ENCODE measurements at places on chromosomes 3 and 15.

GRCh38 chr3:174737966-174738365 lies 121.2 kb upstream of the NAALADL2 start:
- DNase-seq: no peak

DNA sequence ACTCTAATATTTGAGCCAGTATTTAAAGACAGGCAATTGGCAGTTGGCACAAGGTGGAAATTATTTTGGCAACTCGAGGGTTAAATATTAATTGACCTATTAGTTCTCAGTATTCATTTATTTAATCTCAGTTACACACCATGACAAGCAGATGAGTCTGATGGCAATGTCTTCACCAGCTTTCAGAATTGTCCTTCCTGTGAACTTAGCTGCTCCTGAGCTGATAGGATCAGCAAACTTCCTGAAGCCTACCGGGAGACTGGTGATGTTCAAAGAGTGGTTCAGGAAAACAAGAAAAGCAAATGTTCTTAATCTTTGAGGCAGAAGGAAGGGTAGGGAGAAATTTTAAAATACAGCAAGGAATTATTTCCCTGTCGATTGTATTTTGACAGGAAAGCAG lies 522.2 kb downstream of the SOX2 start:
- no peak for DNase-seq

GRCh38 chr15:35455201-35455600 lies 90.8 kb downstream of the DPH6 start:
- DNase-seq: no peak

- DNase-seq: no peak
Measured at GRCh38 chr3:31800436-31800835, 180.6 kb downstream of the OSBPL10 start.

DNA sequence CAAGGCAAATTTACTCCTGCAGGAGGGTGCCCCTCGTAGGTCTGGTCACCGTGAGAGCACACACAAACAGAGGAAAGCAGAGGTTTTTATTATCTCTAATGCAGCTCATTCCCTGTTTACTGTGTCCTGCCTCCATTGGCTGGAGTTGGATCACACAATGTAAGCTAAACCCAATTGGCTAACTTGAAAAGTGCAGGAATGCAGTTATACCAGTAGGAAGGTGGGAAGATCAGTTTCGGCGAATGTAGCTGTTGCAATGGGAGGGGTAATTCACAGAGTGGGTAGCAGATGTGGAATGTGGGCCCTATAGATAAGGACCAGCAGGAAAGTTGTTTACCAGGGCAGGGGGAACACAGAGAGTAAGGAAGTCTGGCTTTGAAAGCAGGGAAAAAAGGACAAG lies 42.5 kb upstream of the NPAP1 start:
- no peak for DNase-seq

GRCh38 chr15:91228890-91229289 lies 128.8 kb downstream of the SV2B start:
- DNase-seq: no peak

Data from hematopoietic multipotent progenitor cell treated with erythropoietin and hydrocortisone succinate and interleukin-3 and kit ligand, for 4 days (in vitro differentiated cells).